ENCODE measurements at places on chromosomes 13 and 19.

GRCh38 chr13:113545931-113546516, 38.5 kb upstream of the TFDP1 start:
- DNase-seq = no peak

DNA sequence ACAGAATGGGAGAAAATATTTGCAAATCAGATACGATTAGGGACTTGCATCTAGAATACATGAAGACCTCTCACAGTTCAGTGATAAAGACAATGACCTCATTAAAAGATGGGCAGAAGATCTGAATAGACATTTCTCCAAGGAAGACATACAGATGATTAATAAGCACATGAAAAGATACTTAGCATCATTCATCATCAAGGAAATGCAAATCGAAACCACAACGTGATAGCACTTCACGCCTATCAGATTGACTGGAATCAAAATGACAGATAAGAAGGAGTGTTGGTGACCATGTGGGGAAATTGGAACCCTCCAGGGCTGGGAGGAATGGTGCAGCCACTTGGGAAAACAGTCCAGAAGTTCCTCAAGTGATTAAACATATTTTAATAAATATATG, 25.8 kb downstream of the CFAP97D2 start:
- no peak for DNase-seq

DNA sequence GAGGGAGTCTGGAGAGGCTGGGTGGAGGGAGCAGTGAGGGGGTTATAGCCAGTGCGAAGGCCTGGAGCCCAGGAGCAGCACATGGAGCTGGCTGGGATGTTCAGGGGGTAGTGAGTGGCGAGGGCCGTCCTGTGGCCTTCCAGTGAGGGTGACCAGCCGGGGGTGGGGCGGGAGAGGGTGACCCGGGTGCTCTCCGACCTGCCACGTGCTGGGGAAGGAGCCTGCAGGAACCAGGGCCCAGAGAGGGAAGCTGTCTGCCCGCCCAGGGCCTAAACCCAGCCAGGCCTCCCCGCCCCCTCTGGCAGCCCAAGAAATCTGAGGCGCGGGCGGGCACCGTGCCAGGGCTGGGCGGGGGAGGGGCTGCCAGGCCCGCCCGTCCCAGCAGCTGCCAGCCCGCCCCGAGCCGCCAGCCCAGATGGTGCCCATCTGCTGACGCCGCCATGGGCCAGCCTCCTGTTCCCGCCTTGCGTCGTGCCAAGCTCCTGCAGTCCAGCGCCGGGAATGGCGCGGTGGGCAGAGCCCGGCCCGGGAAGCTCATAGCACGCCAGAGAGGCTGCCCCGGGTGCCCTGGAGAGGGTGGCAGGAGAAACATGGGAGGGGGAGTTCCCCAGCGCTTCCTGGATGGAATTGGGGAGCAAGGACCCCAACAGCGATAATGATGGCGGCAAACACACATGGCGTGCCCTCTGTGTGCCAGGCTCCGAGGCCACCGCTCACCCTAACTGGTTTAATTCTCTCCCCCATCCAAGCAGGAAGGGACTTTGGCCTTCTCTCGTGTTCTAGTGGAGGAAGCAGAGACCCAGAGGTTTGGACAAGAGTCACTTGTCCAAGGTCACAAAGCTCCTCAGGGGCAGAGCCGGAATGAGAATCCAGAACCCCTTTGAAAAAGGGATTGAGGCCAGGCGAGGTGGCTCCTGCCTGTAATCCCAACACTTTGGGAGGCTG, 21.5 kb downstream of the NFIC start:
- no peak for DNase-seq

DNA sequence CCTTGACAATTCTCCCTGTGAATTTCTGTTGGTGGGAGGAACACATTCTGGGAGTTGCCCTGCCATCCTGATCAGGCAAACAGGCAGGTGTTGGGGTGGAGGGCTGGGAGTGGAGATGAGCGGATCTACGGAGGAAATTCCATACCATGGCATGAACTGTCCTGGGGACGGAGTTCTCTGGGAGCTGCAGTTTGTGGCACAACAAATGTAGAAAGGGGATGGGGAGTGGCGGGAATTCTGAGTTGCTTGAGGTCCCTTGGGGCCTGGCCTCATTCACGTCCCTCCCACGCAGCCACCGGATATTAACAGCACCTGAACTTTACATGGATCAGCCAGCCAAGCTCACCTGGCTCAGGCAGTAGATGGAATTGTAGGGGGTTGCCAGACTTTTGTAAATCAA, 70.0 kb downstream of the CHST8 start:
- DNase-seq = no peak

GRCh38 chr13:74865656-74866055, 616.3 kb downstream of the TBC1D4 start:
- no peak for DNase-seq

GRCh38 chr19:55626350-55626749, 2.0 kb upstream of the ZNF784 start:
- DNase-seq = peak; percentile 86

GRCh38 chr19:35220315-35220921, 8.1 kb downstream of the FAM187B start:
- DNase-seq = no peak

GRCh38 chr13:91456837-91457236, 58.4 kb downstream of the GPC5 start:
- DNase-seq = no peak

GRCh38 chr13:21089830-21090229, 28.4 kb upstream of the LATS2 start:
- DNase-seq = no peak

DNA sequence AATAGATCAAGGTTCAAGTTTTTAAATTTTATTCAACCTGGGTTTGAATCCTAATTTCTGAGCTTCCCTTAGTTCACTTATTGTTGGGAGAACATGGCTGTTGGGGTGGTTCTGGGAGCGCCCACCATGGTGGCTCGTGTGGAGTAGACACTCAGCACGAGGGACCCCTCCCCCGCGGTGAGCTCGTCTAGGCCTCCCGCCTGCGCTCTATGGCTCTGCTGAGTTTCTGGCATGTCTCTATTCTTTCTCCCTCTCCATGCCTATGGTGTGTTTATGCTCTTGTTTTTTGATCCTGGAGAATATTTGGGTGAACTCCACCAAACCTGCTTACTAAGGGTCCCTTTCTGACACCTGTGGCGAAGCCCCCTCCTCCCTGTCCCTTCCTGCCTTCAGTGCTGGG, 1.6 kb upstream of the EPN1 start:
- DNase-seq = no peak

- peak; percentile 29 for DNase-seq
Measured at GRCh38 chr19:29724102-29724641, 9.1 kb upstream of the C19orf12 start.

DNA sequence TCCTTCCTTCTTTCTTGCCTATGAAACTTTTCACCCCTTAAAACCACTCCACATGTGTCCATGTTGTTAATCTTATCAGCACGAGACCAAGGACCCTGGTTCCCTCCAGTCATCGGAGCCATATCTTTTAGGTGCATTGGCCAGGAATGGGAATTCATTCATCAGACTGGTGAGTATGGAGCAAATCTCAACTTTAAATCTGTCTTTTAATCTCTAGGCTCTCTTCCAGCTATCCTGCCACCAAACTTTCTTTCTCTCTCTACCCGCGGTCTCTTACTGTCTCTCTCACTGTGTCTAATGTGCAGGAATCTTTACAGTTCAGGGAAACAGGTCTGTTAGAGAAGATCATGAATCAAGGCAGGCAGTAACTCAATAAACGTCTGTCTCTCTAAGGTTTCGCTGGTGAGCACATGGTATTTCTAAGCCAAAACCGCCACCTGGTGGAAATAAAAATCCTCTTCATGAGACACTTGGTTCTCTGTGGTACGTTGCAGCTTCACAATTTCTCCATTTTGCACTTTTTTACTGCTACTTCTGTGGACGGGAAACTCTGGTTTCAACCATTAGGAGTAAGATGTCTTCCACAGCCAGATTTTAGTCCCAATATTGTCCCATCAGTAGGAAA, 16.1 kb downstream of the LGALS16 start:
- no peak for DNase-seq

DNA sequence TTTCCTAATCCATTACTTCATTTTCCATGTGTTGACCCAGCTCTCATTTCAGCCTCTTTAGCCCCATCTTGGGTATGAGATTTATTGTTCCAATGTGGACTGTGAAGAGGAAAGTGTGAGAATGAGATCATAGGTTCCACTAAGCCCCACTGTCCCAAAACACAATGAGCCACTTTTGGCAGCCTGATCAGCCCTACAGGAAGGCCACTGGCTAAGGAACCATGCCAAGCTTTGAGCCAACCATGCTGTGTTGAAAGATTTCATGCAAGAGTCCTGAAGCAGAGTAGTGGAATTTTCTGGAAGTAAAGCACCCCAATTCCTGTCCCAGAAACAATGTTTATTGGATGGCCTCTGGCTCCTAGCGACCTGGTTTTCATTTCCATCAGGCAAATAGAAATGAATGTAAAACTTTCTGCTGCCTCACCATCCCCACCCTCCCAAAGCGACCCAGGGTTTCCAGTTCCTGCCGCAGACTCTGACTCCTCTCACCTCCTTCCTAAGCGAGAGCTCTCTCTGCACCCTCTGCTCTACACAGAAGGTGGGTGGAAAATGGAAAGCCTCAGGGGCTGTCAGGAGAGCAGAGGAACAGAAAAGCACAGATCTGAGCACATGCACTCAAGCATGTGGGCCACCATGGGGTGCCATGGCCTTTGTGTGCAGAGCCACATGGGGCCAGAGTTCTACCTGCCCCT, 73.1 kb downstream of the KCTD12 start:
- no peak for DNase-seq

GRCh38 chr13:18235172-18235571, 946.5 kb downstream of the TUBA3C start:
- DNase-seq = no peak

GRCh38 chr13:44089452-44089851, 209.7 kb downstream of the LACC1 start:
- DNase-seq = no peak

GRCh38 chr19:47446534-47447469, 24.9 kb downstream of the SLC8A2 start:
- peak; percentile 54 for DNase-seq

- DNase-seq = no peak
Measured at GRCh38 chr19:53086949-53087348, 16.3 kb downstream of the ZNF160 start.

- DNase-seq = no peak
Measured at GRCh38 chr13:30708541-30708940, 26.8 kb upstream of the ALOX5AP start.

- peak; percentile 42 for DNase-seq
Measured at GRCh38 chr19:46355234-46356148, 8.6 kb downstream of the PPP5C start.

- no peak for DNase-seq
Measured at GRCh38 chr19:42421591-42422031, 5.6 kb downstream of the LIPE start.

DNA sequence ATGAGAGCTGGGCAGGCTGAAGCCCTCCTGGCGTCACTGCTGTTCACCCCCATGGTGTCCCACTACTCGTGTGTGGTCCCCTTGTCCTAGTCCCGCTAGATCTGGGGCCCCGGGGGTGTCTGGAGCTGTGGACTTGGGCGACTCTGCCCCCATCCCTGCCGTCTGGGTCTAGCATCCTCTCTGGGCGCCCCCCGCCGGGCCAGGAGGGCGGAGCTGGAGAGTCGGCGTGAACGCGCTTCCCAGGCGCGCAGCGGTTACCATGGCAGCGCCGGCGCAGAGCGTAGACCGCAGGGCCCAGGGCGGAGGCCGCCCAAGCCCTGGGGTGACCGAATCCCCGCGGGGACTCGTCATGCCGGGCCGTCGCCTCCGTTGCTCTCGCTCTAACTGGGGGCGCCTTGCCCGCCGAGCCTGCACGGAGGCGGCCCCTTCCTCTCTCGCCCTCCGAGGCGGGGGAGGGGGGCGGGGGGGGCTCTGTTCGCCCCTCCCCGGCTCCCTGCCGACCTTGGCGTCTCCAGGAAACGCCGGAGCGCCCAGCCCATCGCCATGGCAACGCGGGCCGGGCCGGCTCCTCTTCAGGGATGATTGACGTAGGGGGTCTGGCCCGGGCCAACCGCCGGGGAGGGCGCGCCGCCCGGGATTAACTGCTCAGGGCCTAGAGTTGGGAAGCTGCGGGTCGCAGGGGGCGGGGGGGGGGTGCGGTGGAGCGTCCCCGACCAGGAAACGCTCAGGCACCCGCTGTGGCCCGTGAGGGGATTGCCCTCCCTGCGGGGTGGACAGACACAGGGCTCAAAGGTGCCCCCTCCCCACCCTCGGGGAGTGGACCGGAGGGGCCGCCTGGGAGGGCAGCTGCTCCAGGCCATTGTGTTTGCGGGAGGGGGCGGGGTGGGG, 8.9 kb downstream of the ISYNA1 start:
- peak; percentile 76 for DNase-seq

DNA sequence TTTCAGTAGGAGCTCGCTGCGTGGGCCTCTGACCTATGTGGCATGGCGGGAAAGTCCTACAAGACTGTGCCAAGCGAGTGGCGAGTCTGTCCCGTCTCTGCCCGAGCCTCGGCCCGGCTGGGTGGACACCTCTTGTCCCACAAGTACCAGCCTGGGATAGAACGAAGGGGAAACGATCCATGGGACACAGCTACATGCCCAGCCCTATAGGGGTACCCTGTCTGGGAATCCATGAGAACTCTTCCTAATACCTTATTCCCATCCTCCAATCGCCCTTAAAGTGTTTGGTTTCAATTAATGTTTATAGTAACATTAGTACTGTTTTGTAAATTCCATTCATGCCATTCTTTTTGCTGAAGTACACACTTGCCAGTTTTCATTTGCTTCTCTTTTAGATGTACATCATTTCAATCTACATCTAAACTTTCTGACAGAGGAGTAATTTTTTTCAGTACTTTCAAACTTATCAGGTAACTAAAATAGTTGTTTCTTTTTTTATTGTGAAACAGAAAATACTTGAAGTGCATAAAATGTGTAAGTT, 667 bp upstream of the ZNF790 start:
- DNase-seq = no peak

GRCh38 chr19:6790194-6791128, 18.0 kb downstream of the VAV1 start:
- no peak for DNase-seq

GRCh38 chr19:30167206-30167868, 204.8 kb upstream of the ZNF536 start:
- no peak for DNase-seq

GRCh38 chr13:86932776-86933334, 738.3 kb upstream of the SLITRK5 start:
- DNase-seq = no peak

GRCh38 chr13:60655256-60655655, 258.2 kb downstream of the TDRD3 start:
- no peak for DNase-seq

- no peak for DNase-seq
Measured at GRCh38 chr19:42178791-42179674, 38.4 kb downstream of the DEDD2 start.

- no peak for DNase-seq
Measured at GRCh38 chr13:39385621-39386231, 217.3 kb downstream of the LHFPL6 start.

GRCh38 chr13:41029629-41030028, 10.5 kb upstream of the ELF1 start:
- DNase-seq = no peak

- DNase-seq = no peak
Measured at GRCh38 chr19:1015782-1016646, 4.9 kb downstream of the TMEM259 start.

GRCh38 chr19:35931161-35931873, 4.9 kb upstream of the LRFN3 start:
- peak; percentile 96 for DNase-seq

- DNase-seq = no peak
Measured at GRCh38 chr13:112133499-112134390, 66.8 kb downstream of the SOX1 start.

- no peak for DNase-seq
Measured at GRCh38 chr13:91307887-91308286, 39.6 kb upstream of the MIR17HG start.
